Keratinocyte (primary cell): ENCODE measurements at places on chromosomes 7 and 10. TPM values are rescaled to one million over a fixed set of nuclear protein-coding genes. Genes with fewer than 3 reads are reported as not detected.

Gene ANKIB1
- 28.4 to 37.7 TPM (median 37.0 TPM) in 3 replicates for polyA plus RNA-seq

GRCh38 chr10:97025613-97026242, 160.0 kb downstream of the SLIT1 start:
- H3K36me3 ChIP-seq = no peaks in the 10 kb centered on the region
- no peak overlapping the region for H3K4me3 ChIP-seq
- no peak overlapping the region for H3K27ac ChIP-seq
- peaks cover 13% of the 10 kb centered on the region for H3K27me3 ChIP-seq
- peaks cover 6% of the 10 kb centered on the region for H3K4me1 ChIP-seq
- DNase-seq = peak; percentile 2

Gene FGFBP3
- polyA plus RNA-seq = 0.03 to 0.22 TPM (median 0.06 TPM) in 3 replicates

Gene CYP2E1
- polyA plus RNA-seq = 0.73 to 0.77 TPM (median 0.77 TPM) in 3 replicates

DNA sequence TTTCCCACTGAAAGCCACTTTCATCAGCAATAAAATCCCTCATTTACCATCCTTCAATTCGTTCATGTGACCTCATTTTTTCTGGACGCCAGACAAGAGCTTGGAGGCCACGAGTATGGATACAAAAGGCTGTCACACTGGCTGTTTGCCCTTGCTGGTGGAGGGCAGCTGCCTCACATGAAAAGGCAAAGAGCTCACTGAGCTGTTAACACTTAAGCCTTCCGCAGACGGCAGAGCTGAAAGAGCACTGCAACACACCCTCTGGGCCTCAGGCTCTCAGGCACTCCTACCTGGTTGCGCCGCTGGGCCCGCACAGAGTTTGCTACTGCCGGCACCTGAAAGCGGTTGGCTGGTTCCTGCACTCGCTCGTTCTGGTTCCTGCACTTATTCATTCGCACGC, 193.5 kb downstream of the CFTR start:
- H3K27me3 ChIP-seq = peaks cover 7% of the 10 kb centered on the region
- H3K27ac ChIP-seq = no peak overlapping the region
- no peaks in the 10 kb centered on the region for H3K36me3 ChIP-seq
- no peak for DNase-seq
- H3K4me3 ChIP-seq = no peak overlapping the region

DNA sequence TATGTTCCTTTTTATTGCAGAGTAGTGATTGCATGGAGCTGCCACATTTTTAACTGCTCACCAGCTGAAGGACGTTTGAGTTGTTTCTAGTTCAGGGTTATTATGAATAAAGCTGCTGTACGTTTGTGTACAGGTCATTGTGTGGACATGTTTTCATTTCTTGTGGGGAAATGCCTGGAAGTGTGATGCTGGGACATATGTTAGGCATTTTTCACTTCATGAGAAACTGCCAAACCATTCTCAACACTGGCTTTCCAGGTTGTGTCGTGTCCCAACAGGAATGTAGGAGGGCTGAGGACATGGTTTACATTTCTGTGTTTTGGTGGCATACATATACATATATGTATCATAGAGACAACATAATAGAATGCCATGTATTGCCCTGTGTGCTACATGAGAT, 73.0 kb downstream of the NEURL1 start:
- no peak overlapping the region for H3K4me3 ChIP-seq
- peak; percentile 4 for DNase-seq
- H3K36me3 ChIP-seq = no peaks in the 10 kb centered on the region
- no peak overlapping the region for H3K27ac ChIP-seq
- peaks cover 12% of the 10 kb centered on the region for H3K27me3 ChIP-seq

Gene ZYX
- polyA plus RNA-seq = 17.6 to 77.8 TPM (median 22.5 TPM) in 3 replicates

Gene LIPK
- 0.23 to 1.3 TPM (median 0.56 TPM) in 3 replicates for polyA plus RNA-seq

Gene OR2A1
- polyA plus RNA-seq = not detected in 3 replicates

Gene PAPOLB
- polyA plus RNA-seq = not detected in 3 replicates

Gene CRHR2
- not detected in 3 replicates for polyA plus RNA-seq

- H3K27ac ChIP-seq = no peak overlapping the region
- H3K4me1 ChIP-seq = peaks cover 7% of the 10 kb centered on the region
- H3K36me3 ChIP-seq = no peaks in the 10 kb centered on the region
- H3K27me3 ChIP-seq = peaks cover 48% of the 10 kb centered on the region
These were observed 7.5 kb downstream of the EMX2 start for GRCh38 chr10:117550076-117550475.

DNA sequence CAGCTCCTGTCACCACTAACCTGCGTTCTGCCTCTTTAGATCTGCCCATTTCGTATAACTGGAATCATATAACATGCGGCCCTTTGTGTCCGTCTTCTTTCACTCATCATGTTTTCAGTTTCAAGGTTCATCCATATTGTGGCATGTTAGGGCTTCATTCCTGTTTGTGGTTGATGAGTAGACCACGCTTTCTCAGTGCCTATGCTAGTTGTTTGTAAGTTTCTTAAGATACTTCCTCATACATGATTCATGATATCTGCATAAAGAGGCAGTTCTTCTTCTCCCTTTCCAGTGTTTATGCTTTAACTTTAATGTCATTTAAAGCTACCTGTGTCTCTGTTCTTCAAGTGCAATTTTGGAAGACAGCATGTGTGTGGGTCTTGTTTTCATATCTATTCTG, 79.5 kb upstream of the FAM20C start:
- no peak for DNase-seq
- H3K36me3 ChIP-seq = no peaks in the 10 kb centered on the region
- no peak overlapping the region for H3K4me3 ChIP-seq
- H3K27me3 ChIP-seq = peaks cover 12% of the 10 kb centered on the region
- H3K4me1 ChIP-seq = no peaks in the 10 kb centered on the region

Gene HYCC1
- 17.1 to 35.8 TPM (median 31.7 TPM) in 3 replicates for polyA plus RNA-seq

- no peak overlapping the region for H3K4me3 ChIP-seq
- no peaks in the 10 kb centered on the region for H3K4me1 ChIP-seq
- H3K36me3 ChIP-seq = no peaks in the 10 kb centered on the region
These were observed 181.9 kb downstream of the CCDC3 start for GRCh38 chr10:12819656-12820055.

DNA sequence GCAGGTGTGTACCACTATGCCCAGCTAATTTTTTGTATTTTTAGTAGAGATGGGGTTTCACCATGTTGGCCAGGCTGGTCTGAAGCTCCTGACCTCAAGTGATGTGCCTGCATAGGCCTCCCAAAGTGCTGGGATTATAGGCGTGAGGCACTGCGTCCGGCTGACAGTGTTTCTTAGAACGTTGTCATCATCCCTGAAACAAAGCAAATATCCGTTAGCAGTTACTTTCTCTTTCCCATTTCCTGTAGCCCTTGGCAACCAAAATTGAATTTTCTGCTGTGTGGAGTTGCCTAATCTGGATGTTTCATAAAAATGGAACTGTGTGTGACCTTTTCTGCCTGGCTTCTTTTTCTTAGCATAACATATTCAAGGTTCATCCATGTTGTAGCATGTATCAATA, 22.4 kb downstream of the ZNF33A start:
- peaks cover 10% of the 10 kb centered on the region for H3K36me3 ChIP-seq
- H3K4me1 ChIP-seq = no peaks in the 10 kb centered on the region
- no peak for DNase-seq
- no peaks in the 10 kb centered on the region for H3K27me3 ChIP-seq
- H3K4me3 ChIP-seq = no peak overlapping the region

DNA sequence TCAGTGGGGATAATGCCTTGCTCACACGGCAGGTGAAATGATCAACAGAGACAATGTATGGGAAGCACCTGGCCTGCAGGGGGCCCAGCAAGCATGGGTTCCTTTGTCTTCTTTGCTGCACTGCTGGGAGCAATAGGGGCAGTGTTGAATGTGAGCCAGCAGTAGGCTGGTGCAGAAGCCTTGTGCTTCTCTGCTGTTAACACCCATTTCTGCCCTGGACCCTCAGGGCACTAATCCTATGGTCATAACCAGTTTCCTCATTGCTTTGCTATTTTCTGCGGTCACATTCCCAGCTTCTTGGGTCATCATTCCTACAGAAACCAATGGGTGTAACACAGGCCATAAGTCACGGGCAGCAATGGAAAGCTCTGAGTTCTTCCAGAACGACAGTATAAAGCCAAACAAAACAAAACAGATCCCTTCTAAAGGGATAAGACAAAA, 10.9 kb upstream of the LGI1 start:
- peaks cover 3% of the 10 kb centered on the region for H3K4me1 ChIP-seq
- H3K4me3 ChIP-seq = no peak overlapping the region
- no peak overlapping the region for H3K27ac ChIP-seq
- DNase-seq = peak; percentile 89
- H3K27me3 ChIP-seq = no peaks in the 10 kb centered on the region
- no peaks in the 10 kb centered on the region for H3K36me3 ChIP-seq

DNA sequence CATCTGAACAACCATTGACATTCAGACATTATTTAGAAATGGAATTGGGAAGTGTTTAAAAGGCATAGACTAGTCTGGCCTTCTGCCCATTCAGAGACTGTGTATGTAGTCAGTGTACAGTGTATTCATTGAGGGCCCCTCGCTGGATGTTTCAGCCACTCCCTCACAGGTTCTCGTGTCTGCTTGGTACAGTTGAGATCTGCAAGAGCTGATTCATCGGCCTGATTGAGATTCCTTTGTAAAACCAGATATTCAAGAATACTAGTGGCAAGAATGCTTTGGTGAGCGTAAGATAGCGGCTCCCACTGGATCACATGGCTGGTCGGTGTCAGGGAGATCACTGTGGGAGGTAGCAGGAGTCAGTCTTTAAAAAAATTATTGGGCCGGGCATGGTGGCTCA, 119.5 kb downstream of the TCF7L2 start:
- no peaks in the 10 kb centered on the region for H3K36me3 ChIP-seq
- H3K4me1 ChIP-seq = peaks cover 25% of the 10 kb centered on the region
- H3K4me3 ChIP-seq = no peak overlapping the region
- H3K27me3 ChIP-seq = no peaks in the 10 kb centered on the region

GRCh38 chr7:106863274-106863997, 1.6 kb upstream of the PIK3CG start:
- H3K27ac ChIP-seq = no peak overlapping the region
- H3K4me3 ChIP-seq = no peak overlapping the region
- DNase-seq = no peak
- H3K27me3 ChIP-seq = no peaks in the 10 kb centered on the region

- H3K4me1 ChIP-seq = peaks cover 40% of the 10 kb centered on the region
- H3K36me3 ChIP-seq = peaks cover 4% of the 10 kb centered on the region
- H3K4me3 ChIP-seq = no peak overlapping the region
- DNase-seq = no peak
- H3K27me3 ChIP-seq = no peaks in the 10 kb centered on the region
- H3K27ac ChIP-seq = peak overlapping the region; percentile 97
These were observed 32.7 kb upstream of the ARMS2 start for GRCh38 chr10:122421742-122422141.

- DNase-seq = no peak
- peaks cover 9% of the 10 kb centered on the region for H3K27me3 ChIP-seq
These were observed 117.6 kb upstream of the NFE2L3 start for GRCh38 chr7:26034391-26034790.

GRCh38 chr7:79281426-79281825, 172.0 kb downstream of the MAGI2 start:
- no peaks in the 10 kb centered on the region for H3K36me3 ChIP-seq
- DNase-seq = no peak
- H3K4me1 ChIP-seq = peaks cover 30% of the 10 kb centered on the region
- H3K27ac ChIP-seq = no peak overlapping the region
- H3K27me3 ChIP-seq = no peaks in the 10 kb centered on the region

Gene ELAPOR2
- polyA plus RNA-seq = 1.7 to 3.3 TPM (median 1.8 TPM) in 3 replicates

DNA sequence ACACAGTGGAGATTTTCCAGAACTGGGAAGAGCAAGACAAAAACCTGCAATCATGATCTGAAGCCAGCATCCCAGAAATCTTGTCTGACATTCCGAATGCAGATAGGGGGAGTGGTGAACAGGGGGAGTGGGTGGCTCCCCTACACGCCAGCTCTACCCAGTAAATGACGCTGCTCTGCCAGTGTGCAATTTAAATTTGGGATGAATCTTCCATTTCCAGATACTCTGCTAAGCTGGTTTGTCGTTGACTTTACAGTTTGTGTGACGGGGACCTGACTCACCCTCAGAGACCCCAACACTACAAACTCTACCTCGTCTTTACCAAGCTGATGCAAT, 68.7 kb upstream of the CAMK2B start:
- no peak overlapping the region for H3K4me3 ChIP-seq
- no peaks in the 10 kb centered on the region for H3K4me1 ChIP-seq
- no peaks in the 10 kb centered on the region for H3K27me3 ChIP-seq
- peaks cover 22% of the 10 kb centered on the region for H3K36me3 ChIP-seq

DNA sequence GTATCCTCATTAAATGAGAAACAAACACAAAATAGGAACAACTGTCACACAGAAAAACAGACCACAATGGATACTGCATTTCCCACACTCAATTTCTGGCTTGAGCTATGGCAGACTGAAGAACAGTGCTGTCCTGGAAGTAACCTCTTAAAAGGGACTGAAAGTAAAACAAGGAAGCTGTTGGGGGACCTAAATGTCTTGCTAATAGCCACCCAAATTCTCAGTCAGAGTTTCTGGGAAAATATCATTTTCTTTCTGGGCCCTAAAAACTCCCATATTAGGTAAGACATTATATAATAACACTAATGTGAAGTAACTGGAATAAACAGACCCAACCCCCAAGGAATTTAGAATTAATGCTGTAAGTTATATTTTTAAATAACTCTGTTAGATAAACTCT, 80.9 kb upstream of the TFEC start:
- no peak overlapping the region for H3K4me3 ChIP-seq
- no peaks in the 10 kb centered on the region for H3K36me3 ChIP-seq
- H3K4me1 ChIP-seq = peaks cover 18% of the 10 kb centered on the region
- no peaks in the 10 kb centered on the region for H3K27me3 ChIP-seq
- no peak overlapping the region for H3K27ac ChIP-seq
- DNase-seq = no peak
